ENCODE measurements at places on chromosomes 12 and 14. TPM values are rescaled to one million over a fixed set of nuclear protein-coding genes. Genes with fewer than 3 reads are reported as not detected.

DNA sequence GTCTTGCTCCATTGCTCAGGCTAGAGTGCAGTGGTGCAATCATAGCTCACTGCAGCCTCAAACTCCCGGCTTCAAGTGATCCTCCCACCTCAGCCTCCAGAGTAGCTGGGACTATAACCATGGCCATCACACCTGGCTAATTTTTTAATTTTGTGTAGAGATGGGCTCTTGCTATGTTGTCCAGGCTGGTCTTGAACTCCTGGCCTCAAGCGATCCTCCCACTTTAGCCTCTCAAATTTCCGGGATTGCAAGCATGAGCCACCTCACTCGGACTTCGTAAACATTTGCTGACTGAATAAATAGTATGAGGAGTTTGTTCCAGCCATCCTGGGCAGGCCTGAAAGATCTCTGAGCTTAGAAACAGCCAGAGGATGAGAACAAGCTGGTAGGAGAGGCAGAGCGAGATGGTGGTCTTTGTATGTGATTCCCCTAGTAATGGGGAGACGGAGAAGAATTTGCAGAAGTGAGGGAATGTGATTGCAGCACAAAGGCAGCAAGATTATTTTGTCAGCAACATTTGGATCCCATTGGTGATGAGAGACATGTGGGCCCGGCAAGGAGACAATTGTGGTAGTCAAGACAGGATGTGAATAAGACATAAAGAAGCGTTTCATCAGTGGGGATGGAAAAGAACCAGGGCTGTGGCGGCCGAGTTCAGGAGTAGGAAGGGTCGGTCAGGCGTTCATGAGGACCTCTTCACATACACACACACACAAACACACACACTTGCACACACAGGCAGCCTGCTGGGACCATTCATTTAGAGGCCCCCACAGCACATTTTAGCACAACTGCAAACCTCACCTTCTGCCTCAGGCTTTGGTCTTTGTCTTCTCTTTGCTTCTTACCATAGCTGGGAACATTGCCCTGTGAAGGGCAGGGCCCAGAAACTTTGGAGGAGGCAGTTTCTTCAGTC is 155.5 kb downstream of the ZFP36L1 start:
- H3K27me3 ChIP-seq = no peaks in the 10 kb centered on the region
- DNase-seq = no peak
- H3K27ac ChIP-seq = peak overlapping the region; percentile 15
- H3K4me3 ChIP-seq = no peak overlapping the region
- H3K4me1 ChIP-seq = peaks cover 10% of the 10 kb centered on the region

HELB gene
- 1.1 TPM for total RNA-seq

- H3K27me3 ChIP-seq = no peaks in the 10 kb centered on the region
- H3K27ac ChIP-seq = no peak overlapping the region
- no peak overlapping the region for H3K4me3 ChIP-seq
- peaks cover 31% of the 10 kb centered on the region for H3K4me1 ChIP-seq
- no peak for DNase-seq
- no peaks in the 10 kb centered on the region for H3K36me3 ChIP-seq
Observed at GRCh38 chr14:68236582-68237458, 417.2 kb downstream of the RAD51B start.

- H3K4me3 ChIP-seq = no peak overlapping the region
- no peak overlapping the region for H3K27ac ChIP-seq
- no peaks in the 10 kb centered on the region for H3K27me3 ChIP-seq
Observed at GRCh38 chr12:19105463-19105862, 24.1 kb upstream of the PLEKHA5 start.

DNA sequence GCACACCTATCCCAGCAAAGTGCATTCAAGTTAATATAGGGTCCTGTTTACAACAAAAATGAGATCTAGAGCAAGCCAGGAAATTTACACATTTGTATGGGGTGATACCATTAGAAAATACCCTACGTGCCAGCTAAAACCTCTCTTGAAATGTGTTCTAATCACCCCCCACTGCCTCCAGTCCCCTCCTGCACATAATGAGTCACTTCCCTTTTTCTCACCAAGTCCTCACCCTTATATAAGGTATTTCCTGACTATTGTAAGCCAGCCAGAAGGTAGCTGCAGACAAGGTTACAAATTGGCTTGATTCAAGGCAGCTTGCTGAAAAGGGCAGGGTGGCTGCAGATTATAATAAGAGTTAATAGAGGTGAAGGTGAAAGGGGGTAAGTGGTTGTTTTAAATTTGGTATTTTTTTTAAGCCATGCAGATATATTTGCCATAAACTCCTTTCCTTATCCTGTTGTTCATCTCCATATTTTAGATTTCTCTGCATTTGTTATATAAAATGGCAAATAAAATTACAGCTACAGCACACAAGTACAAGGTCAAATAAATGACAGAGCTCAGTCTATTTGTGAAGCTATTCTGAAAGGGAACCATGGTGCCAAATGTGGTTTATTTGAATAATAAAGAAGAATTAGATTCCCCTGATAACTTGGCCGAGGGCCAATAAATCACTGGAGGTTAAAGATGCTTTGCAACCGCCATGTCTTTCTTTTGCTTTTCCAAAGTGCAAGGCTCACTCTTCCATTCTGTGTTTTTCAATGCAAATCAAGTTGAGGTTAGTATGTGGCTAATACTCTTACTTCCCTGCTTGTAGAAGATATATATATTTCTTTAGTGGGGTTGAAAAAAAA is 385.9 kb downstream of the EGLN3 start:
- no peaks in the 10 kb centered on the region for H3K36me3 ChIP-seq
- H3K27ac ChIP-seq = no peak overlapping the region
- no peaks in the 10 kb centered on the region for H3K27me3 ChIP-seq
- H3K4me3 ChIP-seq = no peak overlapping the region
- DNase-seq = no peak

FAM181A gene
- not detected for total RNA-seq

DNA sequence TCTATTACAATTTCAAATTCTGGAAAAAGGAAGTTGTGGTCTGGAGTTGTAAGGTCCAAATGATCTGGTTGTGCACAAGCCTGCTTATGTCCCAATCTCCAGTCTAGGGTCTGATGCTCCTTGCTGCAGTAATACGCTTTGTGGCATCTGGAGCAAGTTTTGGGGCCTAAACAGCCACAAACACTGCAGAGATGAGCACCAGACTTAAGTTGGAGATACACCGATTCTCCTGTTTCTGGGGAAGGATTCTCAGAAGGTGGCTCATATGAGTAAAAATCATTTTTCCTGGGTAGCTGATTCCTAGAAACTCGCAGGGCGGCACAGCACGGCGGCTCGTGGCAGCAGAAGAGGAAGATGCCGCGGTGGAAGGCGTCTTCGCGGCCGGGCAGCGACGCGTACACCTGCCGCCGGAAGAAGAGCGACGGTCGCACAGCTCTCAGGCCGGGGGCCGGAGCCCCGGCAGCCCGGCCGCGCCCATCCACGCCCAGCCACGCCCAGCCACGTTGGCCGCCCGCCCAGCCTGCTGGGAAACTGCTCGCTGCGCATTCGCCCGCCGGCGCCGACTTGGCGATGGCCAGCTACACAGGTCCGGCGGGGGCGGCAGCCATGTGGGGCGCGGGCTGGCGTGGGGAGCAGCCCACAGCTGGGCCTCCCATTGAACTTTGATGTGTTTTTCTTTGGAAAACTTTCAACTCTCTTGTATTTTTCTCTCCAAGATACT is 129.0 kb downstream of the ASCL4 start:
- DNase-seq = peak; percentile 81
- H3K4me1 ChIP-seq = no peaks in the 10 kb centered on the region
- no peak overlapping the region for H3K27ac ChIP-seq
- H3K36me3 ChIP-seq = no peaks in the 10 kb centered on the region
- no peaks in the 10 kb centered on the region for H3K27me3 ChIP-seq

DNA sequence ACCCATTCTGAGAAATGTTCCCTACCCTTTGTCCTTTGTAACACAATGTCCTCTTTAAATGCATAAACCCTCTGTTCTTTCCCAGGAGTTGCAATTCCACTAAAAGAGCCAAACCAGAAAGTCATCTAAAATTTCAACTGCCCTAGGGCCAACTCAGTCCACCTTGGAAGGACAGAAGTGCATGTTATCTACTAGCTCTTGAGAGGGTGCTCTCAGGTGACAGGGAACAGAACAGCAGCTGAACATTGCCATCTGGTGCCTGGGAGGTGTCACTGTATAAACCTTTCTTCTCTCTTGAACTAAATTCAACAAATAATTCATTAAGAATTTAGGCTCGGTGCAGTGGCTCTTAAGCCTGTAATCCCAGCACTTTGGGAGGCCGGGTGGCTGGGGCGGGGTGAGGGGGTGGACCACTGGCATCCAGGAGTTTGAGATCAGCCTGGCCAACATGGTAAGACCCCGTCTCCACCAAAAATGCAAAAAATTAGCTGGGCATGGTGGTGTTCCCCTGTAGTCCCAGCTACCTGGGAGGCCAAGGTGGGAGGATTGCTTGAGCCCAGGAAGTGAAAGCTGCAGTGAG is 10.3 kb upstream of the FERMT2 start:
- H3K36me3 ChIP-seq = no peaks in the 10 kb centered on the region
- no peaks in the 10 kb centered on the region for H3K27me3 ChIP-seq
- no peaks in the 10 kb centered on the region for H3K4me1 ChIP-seq
- peak overlapping the region; percentile 81 for H3K27ac ChIP-seq
- H3K4me3 ChIP-seq = no peak overlapping the region

DNA sequence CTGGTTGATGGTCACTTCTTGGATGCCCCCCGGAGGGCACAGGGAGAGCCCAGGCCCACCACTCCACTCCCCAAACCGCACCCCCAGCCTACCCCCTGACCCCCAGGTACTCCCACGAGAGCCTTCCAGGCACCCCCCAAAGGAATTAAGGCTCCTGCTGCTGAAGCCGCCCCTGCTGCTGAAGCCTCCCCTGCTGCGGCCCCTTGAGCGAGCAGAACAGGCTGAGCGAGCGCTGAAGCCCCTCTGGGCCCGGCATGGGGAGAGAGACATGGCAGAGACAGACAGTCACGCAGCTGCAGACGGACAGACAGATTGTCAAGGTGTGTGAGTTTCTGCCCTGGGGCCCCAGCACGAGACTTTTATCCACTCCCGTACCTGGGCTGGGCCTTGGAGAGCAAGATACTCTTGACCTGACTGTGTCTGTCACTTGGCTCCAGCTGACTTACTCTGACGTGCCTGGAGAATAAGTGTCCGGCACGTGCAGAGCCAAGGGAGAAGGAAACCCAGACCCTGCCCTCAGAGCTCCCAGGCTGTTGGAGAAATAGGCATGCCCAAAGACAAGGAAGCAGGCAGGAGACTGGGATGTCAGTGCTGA is at the start of gene KRT78:
KRT78 (minus strand) TSS at position 334 of the 595 bp plus-strand sequence; CDS start at position 270, 64 bp downstream.
- no peak within 1 kb of the TSS for H3K27ac ChIP-seq
- no peak for DNase-seq
- no peaks in the 10 kb centered on the region for H3K4me1 ChIP-seq
- H3K36me3 ChIP-seq = no peaks in the 10 kb centered on the region
- H3K4me3 ChIP-seq = no peak within 1 kb of the TSS

DNA sequence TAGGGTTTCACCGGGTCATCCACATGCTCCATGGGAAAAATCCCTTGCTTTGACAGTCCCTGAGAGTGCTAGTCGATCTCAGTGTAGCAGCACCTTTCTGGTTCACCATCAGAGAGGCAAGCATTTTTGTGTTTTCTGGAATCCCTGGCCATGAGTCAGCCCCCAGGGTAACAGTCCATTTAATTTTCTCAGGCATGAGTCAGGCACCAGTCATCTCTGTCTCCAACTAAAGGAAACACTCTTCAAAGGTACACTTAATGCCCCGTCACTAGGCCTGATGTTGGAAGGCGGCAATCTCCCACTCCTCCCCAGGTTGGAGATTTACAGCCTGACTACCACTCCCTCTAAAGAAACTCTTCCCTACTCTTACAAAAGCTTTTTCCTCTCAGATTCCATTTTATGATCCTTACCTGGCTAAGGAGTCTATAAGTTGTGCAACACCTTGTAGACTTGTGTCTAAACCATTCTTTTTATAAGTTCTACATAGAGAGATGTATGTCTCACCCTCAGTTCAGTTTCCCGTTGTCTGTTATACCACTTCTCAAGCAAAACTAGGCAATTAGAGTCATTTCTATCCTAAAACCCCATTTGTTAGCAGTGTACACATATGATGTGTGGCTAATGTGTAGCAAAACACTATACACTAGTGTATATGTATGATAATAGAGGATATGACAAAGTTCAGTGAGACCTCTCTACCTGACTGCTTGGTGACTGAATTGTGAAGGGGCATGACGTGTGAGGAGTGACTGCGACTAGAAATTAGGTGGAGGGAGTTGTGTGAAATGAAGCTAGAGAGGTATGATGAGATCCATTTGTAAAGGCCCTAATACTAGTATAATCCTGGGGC is 24.6 kb downstream of the TMEM19 start:
- no peak overlapping the region for H3K4me3 ChIP-seq
- no peaks in the 10 kb centered on the region for H3K27me3 ChIP-seq
- H3K27ac ChIP-seq = no peak overlapping the region
- H3K4me1 ChIP-seq = no peaks in the 10 kb centered on the region
- H3K36me3 ChIP-seq = no peaks in the 10 kb centered on the region

BMAL2 gene
- 3.1 TPM for total RNA-seq

- H3K36me3 ChIP-seq = peaks cover 11% of the 10 kb centered on the region
- H3K27ac ChIP-seq = no peak overlapping the region
- no peaks in the 10 kb centered on the region for H3K27me3 ChIP-seq
Observed at GRCh38 chr14:75521415-75522199, 662 bp upstream of the BATF start.

Data from heart left ventricle (tissue), 16 donors.